ENCODE measurements at places on chromosomes 4 and X.

DNA sequence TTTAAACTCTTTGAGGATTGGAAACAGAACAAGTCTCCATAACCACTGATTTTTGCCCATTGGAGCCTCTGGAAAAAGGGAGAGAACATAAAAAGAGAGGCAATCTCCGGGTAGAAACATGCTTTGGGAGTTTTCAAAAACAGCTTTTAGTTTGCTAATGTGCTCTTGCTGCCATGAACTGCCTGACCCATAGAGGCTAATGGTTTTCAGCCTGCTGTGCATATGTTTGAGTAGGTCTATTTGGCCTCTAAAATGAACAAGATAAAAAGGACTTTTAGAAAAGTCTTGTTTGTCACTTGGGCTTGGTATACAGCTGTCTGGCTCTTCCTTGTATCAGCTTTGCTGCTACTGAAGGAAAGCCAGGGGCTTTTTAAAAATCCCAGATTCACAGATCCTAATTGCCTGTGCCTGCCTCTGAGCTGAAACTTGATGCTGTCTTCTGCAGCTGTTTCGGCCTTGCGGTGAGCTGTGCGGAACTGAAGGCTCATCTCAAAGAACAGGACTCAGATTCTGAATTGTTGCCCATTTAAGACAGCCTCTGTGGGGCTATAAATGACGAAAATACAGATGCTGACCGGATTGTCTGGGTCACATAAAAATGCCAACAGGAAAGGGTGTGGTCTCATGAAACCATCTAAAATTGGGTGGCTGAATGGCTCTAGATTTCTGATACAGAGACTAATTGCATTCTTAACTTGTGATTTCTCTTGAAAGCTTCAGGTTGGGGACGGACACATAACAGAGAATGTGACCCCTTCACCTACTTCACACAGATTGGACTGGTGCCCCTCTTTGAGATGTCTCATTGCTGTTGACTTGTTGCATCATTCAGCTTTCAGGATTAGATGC lies 18.4 kb upstream of the ZNF41 start:
- DNase-seq: no peak

DNA sequence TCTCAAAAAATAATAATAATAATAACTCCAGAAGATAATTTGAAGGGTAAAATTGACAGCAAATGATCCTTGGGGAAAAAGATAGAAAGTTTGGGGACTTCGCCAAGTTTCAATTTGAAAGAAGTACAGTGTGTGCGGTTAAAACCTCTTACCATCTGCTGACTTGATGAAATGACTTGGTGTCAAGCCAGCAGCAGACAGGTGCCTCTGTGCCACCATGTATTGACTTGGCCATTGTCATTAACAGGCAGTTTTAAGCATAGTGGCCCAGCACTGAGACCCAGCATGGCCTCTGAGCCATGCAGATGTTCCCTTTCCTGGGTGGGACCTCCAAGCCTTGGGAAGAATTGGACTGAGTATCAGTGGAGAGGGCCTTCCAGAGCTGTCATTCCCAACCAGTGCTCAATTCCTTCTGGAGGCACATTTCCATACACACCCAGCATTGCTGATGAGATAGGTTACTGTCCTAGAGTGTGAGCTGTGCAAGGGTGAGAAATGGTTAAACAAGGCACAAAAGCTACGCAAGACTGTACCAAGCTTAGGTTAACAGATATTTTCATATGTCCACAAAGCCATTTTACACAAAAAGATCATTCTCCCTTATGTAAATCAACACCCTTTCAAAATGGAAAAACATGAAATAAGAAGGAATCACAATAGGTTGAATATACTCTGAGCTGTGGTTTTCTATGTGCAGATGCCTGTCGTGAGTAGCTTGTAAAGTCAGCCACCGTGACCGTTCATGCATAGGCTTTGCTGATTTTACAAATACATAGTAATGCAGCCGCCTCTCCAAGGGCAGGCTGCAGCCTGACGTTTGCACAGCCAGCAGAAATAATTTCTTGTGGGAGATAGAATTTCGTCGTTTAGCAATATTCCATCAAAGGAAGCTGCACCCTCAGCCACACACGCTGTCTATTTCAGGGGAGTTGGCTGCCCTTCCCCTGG lies 59.4 kb upstream of the FBXW7 start:
- no peak for DNase-seq

DNA sequence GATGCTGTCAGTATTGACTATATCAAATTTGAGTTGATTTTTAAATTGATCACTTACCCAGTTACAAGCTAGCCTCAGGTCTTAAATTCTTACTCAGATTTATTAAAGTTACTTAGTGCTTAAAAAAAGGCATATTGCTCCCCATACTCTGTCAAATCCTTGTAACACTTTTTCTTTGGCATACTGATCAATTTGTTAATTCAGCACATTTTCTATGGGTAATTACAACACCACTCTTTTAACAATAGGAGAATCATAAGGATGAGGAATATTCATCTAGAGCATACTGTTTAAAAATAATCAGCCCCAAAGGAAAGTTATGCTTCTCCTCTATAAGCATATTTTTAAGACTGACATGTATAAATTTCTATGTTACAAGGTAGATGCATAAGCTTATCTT lies 482.5 kb downstream of the PABPC4L start:
- DNase-seq: no peak

DNA sequence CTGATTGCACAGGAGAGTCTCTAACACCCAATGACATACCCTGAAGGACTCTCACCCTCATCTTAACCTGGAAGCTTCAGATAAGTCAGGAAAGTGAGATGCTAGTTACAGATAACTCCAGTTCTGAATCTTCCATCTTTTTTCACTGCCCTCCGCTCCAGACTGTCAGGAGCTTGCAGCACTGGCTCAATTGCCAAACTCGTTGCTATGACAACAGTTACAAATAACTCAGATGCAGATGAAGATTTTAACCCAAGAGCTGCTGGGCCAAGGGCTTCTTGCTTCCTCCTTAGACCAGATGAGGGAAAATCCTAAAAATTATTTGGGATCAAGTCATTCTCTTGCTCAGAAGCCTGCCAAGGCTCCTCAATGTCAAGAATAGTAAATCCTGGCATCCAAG lies 109.1 kb upstream of the HUWE1 start:
- DNase-seq: no peak

DNA sequence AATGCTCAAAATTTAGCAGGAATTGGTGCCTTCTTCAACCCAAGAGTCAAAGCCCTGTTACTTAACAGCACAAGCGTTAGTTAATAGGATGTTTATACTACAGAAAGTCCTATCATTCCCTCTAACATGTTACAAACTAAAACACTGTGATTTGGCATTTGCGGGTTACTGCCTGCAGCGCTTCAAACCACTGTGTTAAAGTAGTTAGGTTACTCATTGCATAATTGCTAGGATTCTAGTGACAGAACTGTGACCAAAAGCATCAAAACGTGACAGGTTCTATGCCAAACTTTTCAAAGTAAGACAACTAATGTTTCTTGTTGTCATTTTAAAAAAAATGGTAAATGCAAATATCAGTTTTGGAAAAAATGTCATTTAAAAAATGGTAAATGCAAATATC lies 442.8 kb upstream of the ZFP42 start:
- DNase-seq: no peak

DNA sequence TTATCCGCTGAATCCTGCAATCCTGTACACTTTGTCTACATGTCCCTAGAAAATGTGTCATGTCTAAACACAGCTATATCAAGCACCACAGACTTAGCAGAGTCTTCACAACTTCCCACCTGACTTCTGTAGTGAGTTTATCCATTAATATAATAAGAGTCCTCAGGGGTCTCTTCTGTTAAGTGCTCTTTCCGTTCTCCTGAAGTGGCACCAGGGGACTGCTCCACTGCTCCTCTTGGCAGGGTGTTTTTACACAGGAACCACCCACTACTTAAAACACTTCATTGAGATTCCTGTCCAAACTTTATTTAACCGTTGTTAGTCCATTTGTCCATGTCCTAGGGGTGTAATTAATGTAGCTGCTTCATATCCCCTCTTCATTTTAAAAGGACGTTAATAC lies 1000.4 kb downstream of the STPG2 start:
- no peak for DNase-seq

- DNase-seq: no peak
Measured at GRCh38 chr4:1728061-1728980, 7.0 kb downstream of the TACC3 start.

GRCh38 chr4:176999935-177000543 lies 207.3 kb upstream of the VEGFC start:
- DNase-seq: no peak

GRCh38 chr4:165190591-165191347 lies 16.6 kb upstream of the KLHL2 start:
- no peak for DNase-seq

DNA sequence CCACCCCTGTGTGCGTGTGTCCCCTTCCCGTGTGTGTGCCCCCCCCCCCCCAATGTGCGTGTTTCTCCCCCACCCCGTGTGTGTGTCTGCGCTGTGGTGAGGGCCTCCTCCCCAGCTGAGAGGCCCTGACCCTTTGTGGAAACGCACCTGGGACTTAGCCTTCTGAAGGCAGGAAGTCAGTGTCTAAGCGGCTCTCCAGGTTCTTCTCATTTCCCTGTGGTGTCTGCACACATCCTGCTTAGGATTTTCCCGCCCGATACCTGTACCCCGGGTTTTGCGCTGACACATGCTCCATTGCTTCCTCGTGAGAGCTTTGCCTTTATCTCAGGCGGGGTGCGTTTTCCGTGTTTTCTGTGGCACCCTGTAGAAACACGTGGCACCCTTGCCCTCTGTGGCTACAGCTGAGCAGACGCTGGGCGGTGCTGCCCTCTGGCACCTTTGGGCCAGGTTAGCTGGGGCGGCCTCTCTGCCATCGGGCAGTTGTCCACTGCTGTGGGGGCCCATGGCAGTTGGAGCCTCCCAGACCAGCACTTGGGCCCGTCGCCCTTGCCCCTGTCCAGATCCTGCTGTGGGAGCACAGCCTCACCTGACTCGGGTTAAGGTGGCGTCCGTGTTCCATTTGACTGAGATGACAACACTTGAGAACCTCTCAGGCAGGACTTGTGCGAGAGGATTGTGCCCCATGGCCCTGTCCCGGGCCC lies 26.3 kb downstream of the MAEA start:
- no peak for DNase-seq

GRCh38 chr4:90184560-90184959 lies 57.4 kb downstream of the CCSER1 start:
- DNase-seq: no peak

- no peak for DNase-seq
Measured at GRCh38 chr4:167826281-167826680, 266.1 kb upstream of the ANXA10 start.

GRCh38 chrX:130975947-130976346 lies 72.9 kb upstream of the ENOX2 start:
- peak; percentile 10 for DNase-seq

GRCh38 chrX:2640436-2641150 lies 50.5 kb upstream of the CD99 start:
- DNase-seq: no peak

GRCh38 chr4:119124352-119124751 lies 11.3 kb upstream of the MYOZ2 start:
- no peak for DNase-seq

DNA sequence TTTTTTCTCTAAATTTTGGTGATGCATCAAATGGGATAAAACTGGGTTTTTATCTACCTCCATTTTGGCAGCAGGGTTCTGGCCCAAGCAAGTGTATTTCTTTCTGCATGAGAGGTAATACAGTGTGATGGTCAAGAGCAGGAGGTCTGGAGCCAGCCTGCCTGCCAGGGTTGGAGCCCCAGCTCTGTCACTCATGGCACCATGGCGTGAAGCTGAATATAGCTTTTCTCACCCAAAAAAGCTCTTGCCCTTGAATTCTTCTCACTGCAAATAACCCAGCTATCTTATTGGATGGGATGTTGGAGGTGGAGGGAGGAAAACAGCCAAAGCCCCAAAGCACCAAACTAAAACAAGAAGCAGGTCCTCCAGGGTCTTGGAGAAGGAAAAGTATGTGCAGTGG lies 218.4 kb downstream of the ARHGAP10 start:
- no peak for DNase-seq

DNA sequence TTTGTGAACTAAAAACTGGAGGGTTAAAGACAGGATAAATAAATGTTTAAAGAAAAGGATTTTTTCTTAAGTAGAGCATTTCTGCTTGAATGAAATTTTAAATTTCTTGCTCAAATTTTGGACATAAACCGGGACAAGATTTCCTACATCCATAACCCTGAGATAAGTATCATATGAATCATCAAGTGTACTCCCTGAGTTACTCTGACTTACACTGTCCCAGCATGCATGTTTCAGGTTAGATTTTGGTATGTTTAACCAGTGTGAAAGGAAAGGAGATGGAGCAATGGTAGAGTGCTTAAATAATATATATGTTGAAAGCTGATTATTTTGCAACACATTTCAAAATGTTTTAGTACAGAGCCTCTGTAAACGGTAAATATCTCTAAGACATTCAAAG lies 175.2 kb downstream of the ADGRL3 start:
- DNase-seq: no peak

DNA sequence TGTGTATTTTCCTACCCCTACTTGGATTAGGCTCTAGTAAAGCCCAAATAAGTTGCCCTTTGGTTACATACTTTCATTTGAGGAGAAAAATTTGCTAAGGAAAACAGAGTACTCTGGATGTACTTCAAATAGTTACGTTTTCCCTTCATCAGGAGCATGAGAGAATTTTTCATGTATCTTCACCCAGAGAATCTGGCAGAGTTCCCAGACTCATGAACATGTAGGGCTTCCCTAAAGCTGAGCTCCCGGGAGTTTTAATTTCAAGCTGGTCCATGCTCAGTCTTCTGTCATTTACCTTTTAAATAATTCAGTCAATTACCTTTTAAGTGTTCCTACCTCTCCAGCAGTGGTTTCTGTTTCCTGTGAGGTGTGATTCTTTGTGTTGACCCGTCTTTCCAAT lies 367.5 kb upstream of the GRID2 start:
- DNase-seq: no peak

DNA sequence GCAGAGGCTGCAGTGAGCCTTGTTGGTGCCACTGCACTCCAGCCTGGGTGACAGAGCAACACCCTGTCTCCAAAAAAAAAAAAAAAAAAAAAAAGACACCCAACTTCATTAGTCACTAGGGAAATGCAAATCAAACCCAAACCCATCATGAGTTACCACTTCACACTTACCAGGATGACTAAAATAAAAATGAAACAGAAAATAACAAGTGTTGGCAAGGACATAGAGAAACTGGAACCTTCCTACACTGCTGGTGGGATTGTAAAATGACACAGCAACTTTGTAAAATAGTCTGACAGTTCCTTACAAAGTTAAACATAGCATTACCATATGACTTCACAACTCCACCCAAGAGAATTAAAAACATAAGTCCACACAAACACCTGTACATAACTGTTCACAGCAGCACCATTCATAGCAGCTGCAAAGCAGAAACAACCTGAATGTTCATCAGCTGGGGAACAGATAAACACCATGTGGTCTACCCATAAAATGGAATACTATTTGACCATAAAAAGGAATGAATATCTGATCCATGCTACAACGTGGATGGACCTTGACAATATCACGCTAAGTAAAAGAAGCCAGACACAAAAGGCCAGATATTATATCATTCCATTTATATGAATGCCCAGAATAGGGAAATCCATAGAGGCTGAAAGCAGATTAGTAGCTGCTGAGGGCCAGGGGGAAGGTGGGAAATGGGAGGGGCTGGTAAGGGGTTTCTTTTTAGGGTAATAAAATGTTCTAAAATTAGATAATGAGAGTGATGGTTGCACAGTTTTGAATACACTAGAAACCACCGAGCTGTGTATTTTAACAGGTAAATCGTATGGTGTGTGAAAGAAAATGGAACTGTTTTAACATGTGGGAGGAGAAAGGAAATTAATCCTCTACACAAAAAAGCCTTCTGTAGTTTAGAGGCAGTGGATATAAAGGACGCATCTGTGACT lies 18.3 kb downstream of the CD99L2 start:
- peak; percentile 76 for DNase-seq

- no peak for DNase-seq
Measured at GRCh38 chrX:151737494-151737893, 2.9 kb downstream of the CNGA2 start.
